Fibroblast of mammary gland (primary cell): ENCODE measurements at places on chromosomes 13 and 19.

DNA sequence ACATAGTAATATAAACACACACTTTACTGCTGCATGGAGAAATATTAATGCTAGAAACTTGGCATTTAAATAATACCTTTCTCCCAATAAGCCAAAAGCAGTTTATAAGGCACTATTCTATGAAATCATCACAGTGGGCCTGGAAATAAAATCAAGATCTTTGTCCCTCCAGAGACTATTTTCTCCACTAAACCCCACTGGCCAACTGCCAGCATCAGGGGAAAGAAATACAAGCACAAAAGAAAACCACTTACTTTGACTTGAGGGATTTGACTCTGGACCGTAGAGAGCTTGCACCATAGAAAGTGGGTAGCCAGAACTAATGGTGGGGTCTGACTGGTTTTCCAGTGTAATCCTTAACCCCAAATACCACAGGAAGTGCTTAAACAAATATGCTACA is 71.9 kb downstream of the DCLK1 start:
- DNase-seq = no peak

GRCh38 chr13:100304229-100304628 is 215.3 kb downstream of the PCCA start:
- DNase-seq = no peak

DNA sequence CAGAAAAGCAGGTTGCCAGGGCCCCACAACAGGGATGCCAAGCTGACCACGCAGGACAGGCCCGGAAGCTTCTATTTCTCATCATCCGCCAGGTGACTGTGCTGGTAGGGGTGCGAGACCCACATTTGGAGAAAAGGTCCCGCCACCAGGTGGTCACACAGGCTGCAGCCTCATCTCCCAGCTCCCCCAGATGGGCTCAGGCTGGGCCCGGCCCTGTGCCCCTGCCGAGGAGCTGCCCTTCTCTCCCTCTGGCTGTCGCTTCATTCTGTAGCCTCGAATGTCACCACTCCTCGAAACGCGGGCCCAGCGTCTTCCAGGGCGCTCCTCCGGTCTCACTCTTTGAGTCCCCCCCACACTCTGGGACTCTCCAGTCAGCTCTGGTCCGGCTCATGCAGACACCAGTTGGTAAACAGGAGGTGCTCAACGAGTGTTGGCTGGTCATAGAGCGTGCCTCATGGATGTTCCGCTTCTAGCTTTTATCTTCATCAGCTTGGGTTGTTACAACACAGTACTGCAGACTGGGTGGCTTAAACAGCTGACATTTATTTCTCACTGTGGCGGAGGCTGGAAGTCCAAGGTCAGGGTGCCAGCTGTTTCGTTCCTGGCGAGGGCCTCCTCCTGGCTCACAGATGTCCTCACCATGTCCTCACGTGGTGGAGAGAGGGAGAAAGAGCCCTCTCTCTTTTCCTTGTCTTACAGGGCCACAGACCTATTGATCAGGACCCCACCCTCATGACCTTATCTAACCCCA is 87.1 kb downstream of the TEX29 start:
- DNase-seq = no peak

- peak; percentile 33 for DNase-seq
These were observed 446.0 kb downstream of the EFNB2 start for GRCh38 chr13:106089261-106089980.

DNA sequence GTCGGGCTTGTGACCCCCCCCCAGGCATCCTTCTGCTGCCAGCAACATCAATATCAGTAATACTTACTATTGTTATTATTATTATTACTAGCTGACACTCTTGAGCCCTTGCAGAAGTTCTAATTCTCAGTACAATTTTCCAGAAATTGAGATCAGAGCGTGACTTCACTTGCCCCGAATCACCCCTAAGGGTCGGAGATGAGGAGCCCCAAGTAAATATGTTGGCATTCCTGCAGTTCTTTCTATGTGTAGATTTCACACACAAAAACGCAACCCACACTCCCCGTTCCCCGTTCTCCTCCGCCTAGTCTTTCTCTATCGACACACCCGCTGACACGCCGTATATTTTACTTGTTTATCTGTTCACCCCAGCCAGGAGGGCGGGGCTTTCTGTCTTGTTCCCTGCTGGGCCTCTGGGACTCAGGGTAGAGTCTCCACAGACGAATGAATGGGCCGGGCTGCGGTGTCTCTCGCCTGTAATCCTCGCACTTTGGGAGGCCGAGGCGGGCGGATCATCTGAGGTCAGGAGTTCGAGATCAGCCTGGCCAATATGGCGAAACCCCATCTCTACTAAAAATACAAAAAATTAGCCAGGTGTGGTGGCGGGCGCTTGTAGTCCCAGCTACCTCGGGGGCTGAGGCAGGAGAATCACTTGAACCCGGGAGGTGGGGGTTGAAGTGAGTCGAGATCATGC is 14.7 kb downstream of the TLE5 start:
- DNase-seq = peak; percentile 83

DNA sequence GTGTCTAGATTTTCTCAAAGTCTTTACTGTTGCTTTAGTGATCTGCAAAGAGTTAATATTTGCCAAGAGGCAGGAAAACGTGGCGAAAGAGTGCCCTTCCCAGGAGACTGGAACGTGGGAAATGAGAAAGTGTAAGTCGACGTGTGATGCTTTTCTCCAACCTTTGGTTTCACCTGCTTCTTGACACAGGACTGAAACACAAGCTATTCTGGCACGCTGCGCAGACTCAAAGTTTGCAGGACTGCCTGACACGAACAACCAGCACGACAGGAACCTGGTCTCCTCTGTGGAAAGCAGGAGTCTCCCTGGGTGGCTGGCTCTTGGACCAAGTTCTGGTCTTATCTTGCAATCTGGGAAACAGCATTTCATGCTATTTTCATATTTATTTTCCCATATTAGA is 28.6 kb downstream of the RFXAP start:
- DNase-seq = no peak

DNA sequence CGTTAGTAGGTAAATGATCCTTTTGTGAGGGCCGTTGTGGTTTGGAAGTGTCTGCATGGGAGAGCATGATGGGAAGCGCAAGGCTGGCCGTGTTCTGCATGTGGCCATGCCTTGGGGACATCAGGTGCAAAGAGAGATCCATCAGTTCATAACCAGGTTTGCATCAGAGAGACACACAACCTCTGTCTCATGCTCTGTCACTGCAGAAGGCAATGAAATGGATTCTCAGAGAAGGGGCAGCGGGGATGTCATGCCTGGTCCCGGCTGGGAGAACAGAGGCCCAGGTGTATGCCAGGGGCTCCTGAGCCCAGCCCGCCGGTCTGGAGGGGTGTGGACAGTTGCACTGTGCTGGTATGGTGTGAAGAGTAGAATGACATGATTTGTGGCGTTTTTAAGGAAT is 60.2 kb downstream of the GGACT start:
- DNase-seq = no peak

DNA sequence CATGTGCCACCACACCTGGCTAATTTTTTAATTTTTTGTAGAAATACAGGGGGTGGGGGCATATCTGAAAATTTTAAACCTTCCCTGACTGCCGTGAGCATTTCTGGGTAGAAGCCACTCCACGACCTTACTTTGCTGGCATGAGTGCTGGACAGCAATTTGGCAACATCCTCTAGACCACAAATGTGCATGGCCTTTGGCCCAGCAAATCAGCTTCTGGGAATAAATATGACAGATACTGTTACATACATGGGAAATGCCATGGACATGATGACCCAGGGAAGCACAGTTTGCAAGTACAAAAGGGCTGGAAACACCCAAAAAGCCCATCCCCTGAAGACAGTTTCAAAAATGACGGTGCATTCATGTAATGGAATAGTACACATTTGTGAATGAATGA is 3.2 kb upstream of the PVR start:
- peak; percentile 81 for DNase-seq

DNA sequence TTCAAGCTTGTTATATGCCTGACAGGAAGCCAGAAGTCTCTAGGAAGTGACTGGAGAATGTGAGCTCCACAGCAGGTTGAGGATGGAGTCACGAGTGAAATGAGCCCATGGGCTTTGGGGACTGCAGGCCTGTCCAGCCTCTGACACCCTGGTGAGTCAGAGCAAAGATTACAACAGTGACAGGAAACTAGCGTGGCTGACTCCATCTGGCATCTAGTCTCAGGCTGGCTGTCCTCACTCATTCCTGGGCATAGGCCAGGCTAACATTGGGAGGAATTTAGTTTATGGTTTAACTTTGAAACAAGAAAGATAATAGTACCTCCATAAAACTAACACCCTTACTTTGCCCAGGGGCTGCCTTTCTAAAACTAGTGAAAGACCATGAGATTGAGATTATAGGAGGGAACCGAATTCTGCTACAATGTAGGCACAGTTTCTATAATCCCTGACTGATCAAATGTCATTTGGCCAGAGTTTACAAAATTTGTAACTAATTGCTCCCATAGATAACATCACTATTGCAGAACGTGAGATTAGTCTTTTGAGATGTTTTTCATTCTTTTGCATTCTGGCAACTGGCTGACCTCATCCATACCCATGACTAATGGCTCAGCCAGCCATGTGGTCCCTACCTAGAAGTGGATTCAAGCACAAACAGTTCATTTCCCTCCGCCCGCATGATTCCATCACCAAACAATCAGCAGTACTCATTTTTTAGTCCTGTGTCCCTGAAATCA is 28.4 kb downstream of the PSG1 start:
- DNase-seq = peak; percentile 95

DNA sequence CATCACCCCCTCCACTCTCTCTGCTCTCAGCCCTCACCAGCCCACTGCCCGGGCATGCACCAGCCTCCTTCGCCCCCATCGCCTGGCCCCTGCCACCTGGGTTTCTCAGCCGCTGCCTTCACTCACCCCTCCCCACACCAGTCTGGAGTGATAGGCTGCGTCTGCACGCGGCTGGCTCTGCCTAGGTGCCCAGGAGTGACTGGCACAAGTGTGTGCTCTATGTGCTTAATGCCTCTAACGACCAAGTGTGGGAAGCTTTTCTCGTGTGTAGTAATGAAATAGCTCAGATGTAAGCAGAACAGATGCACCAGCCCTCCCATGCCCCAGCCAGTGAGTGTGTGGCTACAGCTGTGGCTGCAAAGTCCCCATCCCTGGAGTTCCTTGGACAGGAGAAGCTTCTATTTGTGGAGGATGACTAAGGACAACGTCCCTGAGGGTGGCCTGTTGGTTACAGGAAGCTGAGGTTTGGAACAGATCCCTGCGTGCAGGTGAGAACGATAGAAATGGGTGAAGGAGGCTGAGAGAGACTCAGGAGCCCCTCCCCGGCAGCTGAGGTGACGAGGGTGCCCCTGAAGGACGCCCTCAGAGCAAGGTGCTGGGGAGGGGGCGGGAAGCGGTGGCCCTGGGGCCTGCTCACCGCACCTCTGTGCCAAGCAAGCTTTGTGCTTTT is 35.6 kb downstream of the ATP11A start:
- no peak for DNase-seq

GRCh38 chr19:16375157-16375935 is 50.7 kb downstream of the KLF2 start:
- DNase-seq = no peak
